ENCODE measurements at places on chromosomes 16 and 17.

GRCh38 chr17:44008205-44008909 is 3.9 kb downstream of the NAGS start:
- no peak for DNase-seq

DNA sequence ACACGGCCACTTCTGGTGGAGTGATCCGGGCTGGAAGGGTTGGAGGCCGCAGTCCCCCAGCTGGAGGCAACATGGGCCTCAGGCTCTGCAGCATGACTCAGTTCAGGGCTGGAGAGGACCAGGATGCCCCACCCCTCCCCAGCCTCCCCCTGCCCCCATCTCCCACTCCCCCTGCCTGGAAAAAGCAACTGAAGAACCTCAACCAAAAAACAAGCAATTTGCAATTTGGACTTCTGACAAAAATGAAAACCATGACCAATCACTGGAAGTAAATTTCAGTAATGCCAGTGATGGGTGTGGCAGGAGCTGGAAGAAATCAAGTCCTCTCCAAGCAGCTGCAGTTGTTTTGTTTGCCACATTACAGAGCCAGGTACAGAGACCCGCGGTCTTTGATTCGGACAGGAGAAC is 6.6 kb upstream of the MIF4GD start:
- no peak for DNase-seq

- DNase-seq = no peak
Observed at GRCh38 chr17:61538480-61538879, 52.5 kb downstream of the NACA2 start.

GRCh38 chr17:8913879-8914278 is 46.4 kb upstream of the PIK3R6 start:
- no peak for DNase-seq

DNA sequence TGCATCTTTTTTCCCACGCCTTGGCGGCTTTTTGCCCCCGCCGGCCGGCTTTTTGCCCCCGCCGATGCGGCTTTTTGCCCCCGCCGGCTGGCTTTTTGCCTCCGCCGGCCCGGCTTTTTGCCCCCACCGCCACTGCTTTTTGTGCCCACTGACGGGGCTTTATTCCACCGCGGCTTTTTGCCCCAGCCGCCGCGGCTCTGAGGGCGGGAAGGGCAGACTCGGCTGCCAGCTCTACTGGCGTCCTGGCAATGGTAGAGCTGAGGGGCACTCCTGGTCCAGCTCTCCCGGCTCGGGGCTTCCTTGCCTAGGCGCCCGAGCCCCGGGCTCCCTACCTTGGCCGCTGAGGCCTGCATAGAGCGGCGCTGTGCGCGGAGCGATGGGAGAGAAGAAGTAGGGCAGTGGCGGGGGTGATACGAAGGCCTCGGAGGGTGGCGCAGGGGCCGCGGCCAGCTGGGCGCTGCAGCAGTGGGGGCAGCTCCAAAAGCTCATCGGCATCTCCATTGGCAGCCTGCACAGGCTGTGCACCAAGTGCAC is 591.4 kb downstream of the TP53TG3F start:
- no peak for DNase-seq

DNA sequence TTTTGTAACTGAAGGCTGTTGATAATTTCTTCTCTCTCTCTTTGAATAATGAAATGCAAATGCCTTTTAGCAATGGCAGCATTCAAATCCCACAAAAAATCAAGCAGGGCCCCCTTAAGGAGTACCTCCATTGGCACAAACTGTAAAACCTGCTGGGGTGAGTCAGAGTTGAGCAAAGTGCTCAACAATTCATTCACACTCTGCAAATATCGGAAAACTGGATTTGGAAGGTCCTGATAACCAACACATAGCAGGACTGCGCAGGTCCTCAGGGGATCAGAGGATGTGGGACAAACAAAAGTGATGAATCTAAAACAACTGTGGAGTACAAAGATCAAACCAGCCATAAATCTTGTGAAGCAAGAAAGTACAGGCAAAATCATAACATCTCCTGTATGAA is 5.6 kb downstream of the CMTR2 start:
- DNase-seq = no peak

GRCh38 chr17:82330322-82331239 is 3.0 kb downstream of the SECTM1 start:
- DNase-seq = no peak

GRCh38 chr16:10971560-10971961 is 27.2 kb downstream of the CLEC16A start:
- DNase-seq = no peak
